Activated naive CD4-positive, alpha-beta T cell treated with anti-CD3 and anti-CD28 coated beads, Interleukin-2, amount 50 U/mL, for 72 hours (primary cell): ENCODE measurements at places on chromosomes 12 and 14.

DNA sequence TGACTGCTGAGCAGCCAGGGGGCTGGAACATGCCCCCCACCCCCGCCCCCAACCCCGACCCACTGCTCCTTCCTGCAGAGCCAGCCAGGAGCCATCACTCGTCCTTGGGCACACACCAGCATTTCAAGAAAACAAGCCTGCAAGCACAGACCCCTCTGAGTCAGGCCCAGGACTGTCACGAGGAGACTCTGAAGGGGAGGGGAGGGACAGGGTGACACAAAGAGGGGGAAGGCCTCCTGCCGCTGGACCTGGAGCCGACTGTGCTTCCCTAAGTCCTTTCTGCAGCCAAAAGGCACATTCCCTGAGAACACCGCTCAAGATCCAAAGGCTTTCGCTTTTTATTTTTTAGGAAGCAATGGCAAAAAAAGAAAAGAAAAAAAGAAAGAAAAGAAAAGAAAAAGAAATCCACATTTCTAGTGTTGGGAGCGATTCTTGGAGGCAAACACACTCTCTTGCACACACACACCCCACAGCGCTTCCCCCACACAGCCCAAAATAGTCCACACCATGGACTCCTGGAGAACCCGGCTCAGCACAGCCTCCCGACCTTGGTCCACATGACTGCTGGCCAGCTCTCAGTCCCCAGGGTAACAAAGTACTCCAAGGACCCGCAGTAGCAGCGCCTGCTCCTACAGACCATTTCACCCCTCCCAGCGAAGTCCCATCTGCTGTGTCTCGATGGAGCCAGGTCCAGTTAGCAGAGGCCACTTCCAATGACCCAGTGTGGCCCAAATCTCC is 101.7 kb downstream of the DPF3 start:
- no peak for DNase-seq

DNA sequence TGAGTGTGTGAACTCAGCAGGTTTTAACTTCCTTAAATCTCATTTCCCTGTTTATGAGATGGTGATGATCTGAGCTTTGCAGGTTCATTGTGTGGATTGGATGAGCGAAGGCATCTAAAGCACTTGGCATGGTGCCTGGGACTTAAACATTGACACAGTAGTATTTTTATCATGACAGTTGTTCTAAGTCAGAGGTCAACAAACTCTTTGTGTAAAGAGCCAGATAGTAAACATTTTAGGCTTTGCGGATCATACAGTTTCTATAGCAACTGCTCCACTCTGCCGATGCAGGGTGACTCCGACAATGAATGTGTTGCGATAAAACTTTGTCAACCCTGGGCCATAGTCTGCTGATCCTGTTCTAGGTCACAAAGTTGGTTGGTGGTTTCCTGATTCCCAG is 25.2 kb downstream of the SLC24A4 start:
- no peak for DNase-seq

DNA sequence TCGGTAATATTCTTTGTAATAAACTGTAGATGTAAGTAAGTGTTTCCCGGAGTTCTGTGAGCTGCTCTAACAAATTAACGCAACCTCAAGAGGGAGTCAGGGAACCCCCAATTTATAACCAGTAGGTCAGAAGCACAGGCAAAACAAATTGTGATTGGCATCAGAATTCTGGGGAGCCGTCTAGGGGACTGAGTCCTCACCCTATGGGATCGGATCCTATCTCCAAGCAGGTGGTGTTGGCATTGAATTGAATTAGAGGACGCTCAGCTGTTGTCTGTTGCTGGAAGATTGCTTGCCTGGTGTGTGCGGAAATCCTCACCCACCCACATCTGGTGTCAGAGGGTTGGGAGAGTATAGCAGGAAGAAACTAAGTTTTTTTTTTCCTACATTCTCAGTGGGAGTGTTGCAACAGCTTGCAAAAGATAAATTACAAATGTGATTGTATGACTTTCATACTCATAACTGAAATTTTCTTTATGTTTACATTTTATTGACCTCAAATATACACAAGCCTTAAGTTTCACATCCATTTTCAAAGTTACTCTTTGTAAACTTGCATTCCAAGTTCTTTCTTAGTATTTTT is 5.5 kb downstream of the TMEM52B start:
- DNase-seq: no peak

DNA sequence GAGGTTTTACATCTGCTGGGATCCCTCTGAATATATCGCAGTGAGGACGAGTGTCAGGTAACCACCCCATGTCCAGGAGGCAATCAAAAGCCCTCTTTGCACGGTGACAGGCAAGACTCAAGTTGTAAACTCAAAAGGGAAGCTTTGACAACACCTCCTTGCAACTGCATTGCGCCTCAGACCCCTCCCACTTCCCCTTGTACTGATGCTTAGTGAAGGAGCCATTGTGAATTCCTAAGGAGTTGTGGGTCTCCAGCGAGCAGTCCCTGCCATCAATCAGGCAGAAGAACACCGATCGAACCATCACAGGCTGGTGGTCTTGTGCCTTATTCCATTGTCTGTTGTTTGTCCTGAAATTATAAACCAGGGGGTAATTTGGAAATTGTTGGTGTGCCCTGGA is 112.6 kb downstream of the CCDC60 start:
- no peak for DNase-seq

DNA sequence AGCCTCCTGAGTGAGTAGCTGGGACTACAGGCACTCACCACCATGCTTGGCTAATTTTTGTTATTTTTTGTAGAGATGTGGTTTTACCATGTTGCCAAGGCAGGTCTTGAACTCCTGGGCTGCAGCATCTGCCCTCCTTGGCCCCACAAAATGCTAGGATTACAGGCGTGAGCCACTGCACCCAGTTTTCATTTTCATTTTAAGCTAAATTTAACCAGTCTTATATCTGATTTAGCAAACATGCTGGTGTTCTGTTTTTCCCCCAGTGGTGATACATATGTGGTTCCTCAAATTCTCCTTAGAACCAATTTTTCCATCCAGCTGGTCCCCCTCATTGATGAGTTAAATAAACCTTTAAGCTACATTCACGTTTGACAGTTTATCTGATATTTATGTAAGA is 43.8 kb upstream of the BICD1 start:
- no peak for DNase-seq

GRCh38 chr12:108696111-108696995 is 35.0 kb downstream of the CORO1C start:
- DNase-seq: no peak

DNA sequence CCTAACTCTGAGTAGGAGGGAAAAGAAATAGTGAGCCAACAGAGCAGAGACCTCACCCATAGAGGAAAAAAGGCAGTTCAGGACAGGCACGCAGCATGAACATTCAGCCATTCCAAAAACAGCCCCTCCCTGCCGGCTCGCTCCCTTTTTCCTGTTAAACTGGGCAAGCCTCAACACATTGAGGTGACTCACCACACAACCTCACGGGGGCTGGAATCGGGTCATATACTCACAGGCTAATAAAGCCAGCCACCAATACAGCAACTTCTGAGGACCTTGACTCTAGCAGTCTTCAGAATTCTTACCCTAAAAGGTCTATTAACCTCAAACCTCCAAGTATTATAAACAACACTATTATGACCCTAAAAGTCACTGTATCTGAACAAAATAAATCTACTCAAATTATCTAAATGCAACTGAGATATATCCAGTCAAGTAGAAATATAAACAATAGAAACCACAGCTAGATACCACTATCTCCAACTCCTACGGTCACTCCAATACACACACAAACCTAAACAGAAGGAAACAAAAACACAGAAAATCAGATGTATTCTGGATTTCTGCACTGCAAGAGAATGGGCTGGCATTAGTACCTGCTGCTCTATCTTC is 6.3 kb downstream of the YBX3 start:
- no peak for DNase-seq

DNA sequence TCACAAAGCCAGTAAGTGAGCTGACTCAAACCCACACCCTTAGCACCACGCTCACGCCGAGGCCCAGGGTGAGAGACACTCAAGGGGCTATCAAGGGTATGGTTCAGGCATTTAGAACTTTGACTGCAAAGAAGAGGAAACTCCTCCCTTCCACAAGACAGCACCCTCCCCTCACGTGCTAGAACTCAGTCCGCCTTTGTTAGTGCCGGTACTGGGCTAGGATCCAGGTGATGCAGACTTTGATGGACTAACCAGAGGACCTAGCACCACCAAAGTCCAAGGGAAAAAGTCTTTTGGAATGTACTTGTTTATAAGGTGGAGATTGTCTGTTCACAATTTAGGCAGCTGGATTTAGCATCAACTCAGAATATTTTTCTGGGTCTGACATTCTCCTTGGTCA is 33.7 kb downstream of the VWF start:
- no peak for DNase-seq

- peak; percentile 42 for DNase-seq
Measured at GRCh38 chr14:61103541-61104339, 122.7 kb downstream of the SLC38A6 start.

DNA sequence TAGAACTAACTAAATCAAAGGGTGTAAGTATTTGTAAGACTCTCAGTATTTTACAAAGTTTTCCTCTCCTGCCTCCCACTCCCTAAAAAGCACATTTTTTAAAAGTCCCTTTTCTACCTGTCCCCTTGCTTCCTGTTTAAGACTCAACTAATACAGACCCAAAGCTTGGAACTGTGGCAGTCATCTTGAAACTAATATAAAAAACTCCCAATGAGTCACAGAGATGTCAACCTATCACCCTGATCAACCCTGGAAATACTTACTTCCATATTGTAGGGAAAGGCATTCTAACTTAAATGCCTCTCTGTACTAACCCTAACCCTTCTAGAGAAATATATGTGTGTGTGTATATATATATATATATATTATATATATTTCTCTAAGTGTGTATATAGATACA is 184.8 kb downstream of the SPTSSA start:
- no peak for DNase-seq

DNA sequence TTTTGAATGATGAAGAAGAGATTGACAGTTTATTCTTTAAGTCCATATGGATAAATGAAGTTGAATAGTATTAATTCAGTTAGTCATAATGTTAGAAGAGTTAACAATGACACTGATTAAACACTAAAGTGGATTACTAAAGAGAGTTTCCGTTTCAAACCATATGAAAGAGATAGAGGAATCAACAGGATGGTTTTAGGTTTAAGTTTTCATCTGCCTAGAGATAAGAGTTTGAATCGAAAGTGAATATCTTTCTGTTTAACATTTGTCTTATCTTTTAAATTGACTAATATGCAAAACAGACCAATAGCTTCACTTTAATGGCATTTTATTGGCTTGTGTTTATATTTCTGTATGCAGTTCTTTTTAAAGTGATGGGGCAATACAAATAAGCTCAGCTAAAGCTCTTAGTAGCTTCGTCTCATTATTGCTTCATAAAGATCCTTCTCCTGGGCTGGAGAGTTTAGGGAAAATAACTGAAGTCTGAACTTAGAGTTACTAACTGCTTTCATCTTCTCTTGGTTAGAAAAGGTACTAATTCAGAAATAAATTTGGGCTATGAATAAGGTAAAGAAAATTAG is 66.0 kb downstream of the MIPOL1 start:
- DNase-seq: no peak

- DNase-seq: no peak
Measured at GRCh38 chr14:64707661-64708060, 3.4 kb downstream of the PLEKHG3 start.

- DNase-seq: no peak
Measured at GRCh38 chr14:37901978-37902377, 305.7 kb upstream of the SSTR1 start.

DNA sequence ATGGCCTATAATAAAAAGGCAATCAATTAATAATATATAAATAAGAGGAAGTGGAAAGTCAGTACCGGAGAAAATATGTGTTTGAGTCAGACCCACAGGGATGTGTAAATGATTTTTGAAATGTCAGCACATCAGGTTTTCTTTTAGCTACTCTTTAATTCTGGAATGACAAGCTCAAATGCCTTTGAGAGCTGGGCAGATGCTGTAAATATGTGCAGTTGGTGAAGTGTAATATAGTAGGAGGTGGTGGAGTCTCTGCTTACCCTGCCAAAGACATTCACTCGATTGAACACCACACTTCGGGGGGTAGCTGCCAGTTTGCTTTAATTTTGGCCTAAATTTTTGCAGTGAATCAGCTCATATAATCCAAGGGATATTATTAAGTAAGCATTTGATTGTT is 93.0 kb downstream of the PLEKHA5 start:
- no peak for DNase-seq

DNA sequence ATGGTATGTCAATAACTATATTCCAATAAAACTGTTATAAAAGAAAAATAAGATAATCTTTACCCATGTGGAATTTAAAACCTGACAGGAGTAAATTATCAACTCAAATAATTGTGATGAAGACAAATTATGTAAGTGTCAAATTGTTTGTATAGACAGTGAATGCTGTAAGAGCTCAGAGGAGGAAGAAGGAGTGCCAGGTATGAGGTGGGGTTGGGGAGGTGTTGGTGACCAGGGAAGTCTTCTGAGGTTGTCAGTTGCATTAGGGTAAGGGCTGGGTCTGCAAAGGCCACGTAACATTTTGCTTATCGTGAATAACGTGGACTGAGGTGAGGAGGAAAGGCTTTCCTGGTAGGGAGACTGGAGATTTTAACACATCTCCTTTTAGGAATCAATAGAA is 2.5 kb upstream of the MAX start:
- DNase-seq: no peak

- no peak for DNase-seq
Measured at GRCh38 chr12:123951467-123951866, 21.2 kb downstream of the CCDC92 start.

GRCh38 chr12:110316861-110317260 is 35.8 kb downstream of the ATP2A2 start:
- DNase-seq: no peak

- no peak for DNase-seq
Measured at GRCh38 chr12:19351346-19351745, 87.9 kb upstream of the AEBP2 start.

- no peak for DNase-seq
Measured at GRCh38 chr12:52341066-52341580, 19.9 kb upstream of the KRT83 start.

DNA sequence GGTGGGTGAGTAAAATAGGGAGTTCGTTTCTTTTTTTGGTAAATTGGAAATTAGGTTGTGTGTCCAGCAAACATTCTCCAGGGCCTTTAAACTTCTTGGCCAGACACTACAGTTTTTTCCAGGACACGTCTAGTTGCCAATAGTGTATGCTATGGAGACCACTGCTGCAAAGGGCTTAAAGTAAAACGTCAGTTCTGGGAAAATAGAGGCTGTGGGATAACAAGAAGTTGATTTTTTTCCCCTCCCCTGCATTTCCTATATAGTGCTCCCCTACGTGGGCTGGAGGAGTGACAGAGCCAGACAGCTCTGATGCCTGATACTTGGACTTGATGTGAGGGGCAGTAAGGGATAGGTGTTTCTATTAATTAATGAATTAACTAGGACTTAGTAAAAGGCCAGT is 2.4 kb downstream of the ACVR1B start:
- DNase-seq: no peak

DNA sequence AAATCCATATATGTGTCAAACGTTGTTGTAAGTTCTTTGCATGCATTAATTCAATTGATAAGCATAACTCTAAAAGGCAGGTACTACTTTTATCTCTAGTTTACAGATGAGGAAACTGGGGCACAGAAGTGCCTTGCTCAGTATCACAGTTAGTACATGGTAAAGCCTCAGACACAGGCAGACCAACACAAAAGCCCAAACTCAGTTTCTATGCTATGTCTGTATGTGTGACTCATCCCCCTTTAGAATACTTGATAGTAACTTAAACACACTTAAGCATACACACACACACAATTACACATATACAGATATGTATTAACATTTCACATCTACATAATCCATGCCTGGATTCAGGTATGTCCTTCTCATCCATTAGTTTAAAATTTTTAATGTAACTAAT is 88.0 kb downstream of the EPS8 start:
- DNase-seq: peak; percentile 11

- no peak for DNase-seq
Measured at GRCh38 chr14:47223656-47224055, 451.7 kb downstream of the MDGA2 start.

- no peak for DNase-seq
Measured at GRCh38 chr12:20549108-20549719, 145.9 kb upstream of the SLCO1C1 start.
